ENCODE measurements at places on chromosomes 13 and 19. TPM values are rescaled to one million over a fixed set of nuclear protein-coding genes. Genes with fewer than 3 reads are reported as not detected.

SPACA4 gene
- total RNA-seq: not detected

PRR19 gene
- total RNA-seq: 0.17 TPM

PSG4 gene
- 0.17 TPM for total RNA-seq

CLDN10 gene
- not detected for total RNA-seq

ATP11A gene
- 7.8 TPM for total RNA-seq

CAPNS1 gene
- total RNA-seq: 263 TPM

CRYL1 gene
- 16.9 TPM for total RNA-seq

DNA sequence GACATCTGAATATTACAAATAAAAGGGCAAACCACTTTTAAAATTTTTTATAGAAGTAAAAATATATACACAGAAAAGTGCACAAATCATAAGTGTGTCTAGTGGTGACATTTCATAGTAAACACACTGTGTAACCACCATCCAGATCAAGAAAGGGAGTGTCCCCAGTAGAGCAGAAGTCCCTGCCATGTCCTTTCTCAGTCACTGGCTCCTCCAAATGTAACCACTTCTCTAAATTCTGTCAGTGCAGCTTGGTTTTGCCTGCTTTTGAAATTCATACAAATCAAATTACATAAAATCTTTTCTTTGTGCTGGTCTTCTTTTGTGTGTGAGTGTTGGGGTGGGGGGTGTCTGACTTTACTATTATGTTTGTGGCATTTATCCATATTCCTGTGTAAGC is 116.5 kb downstream of the RBM26 start:
- DNase-seq: no peak
- H3K27ac ChIP-seq: no peak overlapping the region
- no peak overlapping the region for H3K4me3 ChIP-seq
- H3K4me1 ChIP-seq: no peaks in the 10 kb centered on the region
- H3K27me3 ChIP-seq: no peaks in the 10 kb centered on the region
- no peaks in the 10 kb centered on the region for H3K36me3 ChIP-seq

DNA sequence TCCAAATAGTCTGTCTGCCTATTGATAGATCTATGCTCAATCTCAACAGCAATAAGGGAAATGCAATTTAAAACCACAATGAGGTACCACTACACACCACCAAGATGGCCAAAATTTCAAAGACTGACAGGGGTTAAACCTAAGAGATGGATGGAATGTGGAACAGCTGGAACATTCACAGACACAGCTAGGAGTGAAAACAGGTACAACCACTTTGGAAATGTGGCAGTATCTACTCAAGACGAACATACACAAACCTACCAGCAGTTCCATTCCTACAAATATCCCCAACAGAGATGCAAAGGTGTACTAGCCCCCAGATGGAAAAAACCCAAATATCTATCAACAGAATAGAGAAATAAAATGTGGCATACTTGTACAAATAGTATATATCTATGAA is 86.4 kb downstream of the TSC22D1 start:
- H3K36me3 ChIP-seq: no peaks in the 10 kb centered on the region
- H3K27me3 ChIP-seq: no peaks in the 10 kb centered on the region
- no peaks in the 10 kb centered on the region for H3K4me1 ChIP-seq
- no peak overlapping the region for H3K27ac ChIP-seq
- DNase-seq: no peak
- H3K4me3 ChIP-seq: no peak overlapping the region

DNA sequence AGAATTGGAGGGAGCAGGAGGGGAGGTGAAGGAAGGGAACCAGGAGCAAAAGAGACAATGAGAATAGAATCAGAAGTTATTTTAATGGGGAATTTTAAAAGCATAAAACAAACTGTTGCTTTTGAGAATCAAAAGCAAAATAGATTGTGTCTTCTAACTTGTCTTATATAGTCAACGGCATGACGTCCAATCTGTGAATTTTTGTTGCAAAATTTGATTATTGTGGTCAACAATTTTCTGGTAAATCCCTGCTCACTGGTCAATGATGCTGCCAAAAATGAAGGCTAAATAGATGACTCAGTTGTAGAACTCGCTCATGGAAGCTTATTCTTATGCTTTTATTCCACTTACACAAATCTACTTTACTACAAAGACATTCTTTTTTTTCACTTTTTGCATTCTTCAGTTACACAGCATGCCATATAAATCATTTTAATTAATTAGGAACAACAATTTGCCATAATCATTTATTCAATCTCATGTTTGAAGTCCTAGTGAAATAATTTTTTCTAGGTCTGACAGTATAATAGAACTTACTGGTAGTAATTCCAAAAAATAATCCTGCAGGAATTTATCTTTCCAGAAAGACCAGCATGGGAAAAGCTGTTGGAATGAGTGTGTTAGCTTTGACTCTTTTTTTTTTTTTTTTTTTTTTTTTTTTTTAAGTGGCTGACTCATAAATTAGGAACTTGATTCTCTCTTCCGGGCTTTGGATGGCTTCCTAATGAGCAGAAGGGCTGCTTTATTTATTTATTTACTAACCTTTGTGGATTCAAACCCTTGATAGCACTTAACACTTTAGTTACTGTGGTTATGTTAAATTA is 256.9 kb downstream of the SPRY2 start:
- peak; percentile 95 for DNase-seq
- peaks cover 17% of the 10 kb centered on the region for H3K4me1 ChIP-seq
- H3K4me3 ChIP-seq: peak overlapping the region; percentile 16
- peak overlapping the region; percentile 96 for H3K27ac ChIP-seq
- no peaks in the 10 kb centered on the region for H3K36me3 ChIP-seq

DNA sequence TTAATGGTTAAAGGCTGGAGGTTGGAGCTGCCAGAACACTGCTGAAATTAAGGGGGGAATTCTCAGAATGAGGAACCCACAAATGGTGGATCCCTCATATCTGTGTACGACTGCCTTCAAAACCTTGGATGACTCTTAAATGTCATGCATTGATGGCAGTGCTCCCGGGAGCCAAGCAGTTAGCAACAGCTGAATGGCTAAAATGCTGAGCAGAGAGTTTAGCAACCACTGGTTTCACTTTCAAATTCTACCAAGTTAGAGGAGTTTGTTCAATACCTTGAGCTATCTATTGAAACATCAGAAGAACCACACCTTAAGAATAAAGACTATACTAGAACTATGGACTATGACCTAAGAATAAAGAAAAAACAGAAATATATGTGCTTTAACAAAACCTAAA is 41.4 kb downstream of the UQCRFS1 start:
- H3K4me1 ChIP-seq: no peaks in the 10 kb centered on the region
- H3K36me3 ChIP-seq: no peaks in the 10 kb centered on the region
- no peak for DNase-seq
- H3K27me3 ChIP-seq: no peaks in the 10 kb centered on the region

DNA sequence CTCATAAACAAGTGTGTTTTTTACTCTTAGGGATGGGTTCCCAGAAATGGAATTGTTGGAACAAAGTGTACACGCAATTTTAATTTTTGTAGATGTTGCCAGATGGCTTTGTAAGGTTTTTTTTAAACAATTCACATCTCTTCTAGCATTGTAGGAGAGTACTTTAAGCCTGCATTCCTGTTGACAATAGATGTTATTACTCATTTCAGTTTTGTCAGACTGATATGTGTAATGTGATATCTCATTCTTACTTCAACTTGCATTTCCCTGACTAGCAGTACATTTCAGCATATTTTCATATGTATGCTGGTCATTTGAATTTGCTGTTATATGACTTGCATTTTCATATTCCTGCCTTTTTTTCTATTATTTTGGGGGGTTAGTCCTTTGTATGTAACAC is 186.6 kb upstream of the SLITRK6 start:
- H3K36me3 ChIP-seq: no peaks in the 10 kb centered on the region
- peak; percentile 66 for DNase-seq
- no peak overlapping the region for H3K27ac ChIP-seq

- no peak for DNase-seq
- no peaks in the 10 kb centered on the region for H3K36me3 ChIP-seq
- H3K4me1 ChIP-seq: peaks cover 8% of the 10 kb centered on the region
- no peak overlapping the region for H3K4me3 ChIP-seq
Observed at GRCh38 chr19:10295305-10295846, 5.6 kb downstream of the ICAM5 start.
